Hypothalamus (tissue), 51 donors: ENCODE measurements at places on chromosomes 2 and 18.

DNA sequence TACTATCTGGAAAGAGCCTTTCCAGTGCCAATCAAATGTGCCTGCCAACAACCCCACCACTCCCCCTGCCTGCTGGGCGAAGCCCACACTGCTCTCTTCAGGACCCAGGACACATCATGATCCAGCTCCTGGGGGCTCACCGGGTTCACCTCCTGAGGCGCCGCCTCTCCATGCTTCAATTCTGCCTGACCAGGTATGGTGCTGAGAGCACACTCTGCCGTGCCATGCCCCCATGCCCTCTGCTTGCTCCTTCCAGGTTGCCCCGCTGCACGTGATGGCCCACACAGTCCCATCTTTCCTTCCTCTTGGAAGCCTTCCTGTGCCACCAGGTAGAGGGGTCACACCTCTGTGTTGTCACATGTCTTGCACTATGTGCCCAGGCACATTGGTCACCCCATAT lies 47.5 kb downstream of the ASB18 start:
- DNase-seq, result no peak

GRCh38 chr2:95225658-95226057 lies 18.3 kb downstream of the ZNF892 start:
- DNase-seq, result no peak

GRCh38 chr18:45671321-45671720 lies 52.7 kb upstream of the SLC14A1 start:
- DNase-seq, result no peak

DNA sequence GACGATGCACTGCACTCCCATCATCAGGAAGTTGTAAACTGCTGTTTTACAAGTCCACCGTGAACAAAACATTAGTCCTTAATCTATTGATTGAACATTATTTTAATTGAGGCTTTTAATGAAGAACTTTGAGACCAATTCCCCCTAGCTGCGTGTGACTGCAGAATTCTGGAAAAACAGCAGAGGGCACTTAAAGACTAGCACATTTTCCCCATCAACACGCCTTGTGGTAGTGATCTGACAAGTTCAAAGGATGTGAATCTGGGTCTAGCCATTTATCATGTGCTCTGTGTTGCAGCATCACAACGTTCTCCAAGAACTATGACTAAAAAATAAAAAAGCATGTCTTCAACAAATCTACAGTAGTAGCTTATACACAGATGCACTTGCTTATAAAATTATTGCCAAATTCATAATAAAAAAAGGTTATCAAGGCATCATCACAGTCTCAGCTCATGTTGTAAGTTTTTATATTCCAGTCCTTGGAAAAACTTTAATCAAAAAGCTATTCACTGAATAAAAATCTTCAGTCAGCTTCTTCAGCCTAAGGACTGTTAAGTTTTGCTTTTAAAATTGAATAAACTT lies 35.8 kb downstream of the SKOR2 start:
- peak; percentile 23 for DNase-seq

- DNase-seq, result no peak
Observed at GRCh38 chr2:22887845-22888244, 497.1 kb upstream of the KLHL29 start.

- DNase-seq, result no peak
Observed at GRCh38 chr18:48749768-48750167, 201.0 kb downstream of the SMAD7 start.

GRCh38 chr2:12538138-12538694 lies 178.5 kb upstream of the TRIB2 start:
- no peak for DNase-seq

GRCh38 chr2:218093879-218094278 lies 24.8 kb downstream of the RUFY4 start:
- no peak for DNase-seq

DNA sequence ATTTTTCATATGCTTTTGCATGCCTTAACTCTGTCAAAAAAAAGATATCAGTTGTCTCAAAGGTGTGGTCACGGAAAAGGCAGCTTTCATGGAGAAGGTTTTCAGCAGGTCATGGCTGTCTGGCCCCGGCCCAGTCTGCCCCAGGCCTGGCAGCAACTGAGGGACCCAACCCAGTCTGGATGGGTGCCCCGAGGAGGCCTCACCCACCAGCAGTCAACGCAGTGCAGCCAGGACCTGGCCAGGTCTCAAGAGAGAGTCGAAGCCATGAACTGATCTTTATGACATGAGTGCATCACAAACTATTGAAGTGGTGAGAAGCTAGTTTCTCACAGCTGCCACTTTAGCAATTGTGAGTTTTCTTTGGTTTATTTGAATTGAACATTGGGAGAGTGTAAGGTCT lies 7.9 kb downstream of the TUBB6 start:
- no peak for DNase-seq

DNA sequence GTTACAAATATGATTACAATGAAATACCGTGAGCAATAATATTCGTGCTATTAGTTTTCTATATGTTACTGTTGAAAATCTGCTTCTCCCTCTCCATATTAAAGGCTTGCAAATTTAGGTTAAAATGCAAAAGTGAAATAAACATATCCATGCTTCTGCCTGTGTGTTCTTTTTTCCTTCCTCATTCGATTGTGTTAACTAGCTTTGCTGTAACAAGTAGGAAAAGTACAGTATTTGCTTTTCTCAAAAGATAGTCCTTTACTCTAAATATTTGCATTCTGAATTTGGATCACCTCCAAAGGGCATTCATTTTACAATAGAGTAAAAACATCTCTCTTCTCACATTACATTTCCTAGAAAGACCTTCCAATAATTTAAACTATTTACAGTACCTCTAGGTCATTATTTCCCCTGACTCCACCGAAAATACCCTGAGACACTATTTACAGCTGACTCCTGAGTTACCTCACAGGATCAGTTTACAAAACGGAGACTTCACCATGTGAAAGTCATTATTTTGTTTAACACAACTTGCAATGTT lies 835.0 kb upstream of the FANCL start:
- DNase-seq, result no peak

DNA sequence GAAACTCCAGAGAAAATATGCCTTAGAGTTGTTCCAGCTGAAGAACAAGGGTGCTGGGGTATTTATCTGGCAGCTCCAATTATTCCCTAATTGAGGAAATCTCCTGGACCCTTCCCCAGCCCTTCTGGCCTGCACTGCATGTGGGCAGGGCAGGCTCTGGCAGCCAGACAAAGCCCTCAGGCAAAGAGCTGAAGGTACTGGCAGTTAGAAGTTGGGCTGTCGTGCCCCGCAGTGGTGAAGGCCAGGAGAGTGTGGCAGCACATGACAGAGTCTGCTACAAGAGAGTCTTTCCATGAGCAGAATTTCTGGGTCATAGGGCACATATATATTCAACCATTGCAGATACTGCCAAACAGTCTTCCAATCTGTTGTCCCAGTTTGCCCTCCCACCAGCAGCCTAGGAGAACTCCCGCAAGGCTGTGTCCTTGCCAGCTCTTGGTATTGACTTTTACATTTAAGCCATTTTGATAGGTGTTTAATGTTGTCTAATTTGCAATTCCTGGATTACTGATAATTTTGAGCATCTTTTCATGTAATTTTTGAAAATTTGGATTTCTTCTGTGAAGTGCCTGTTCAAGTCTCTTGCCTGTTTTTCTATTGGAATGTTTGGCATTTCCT lies 26.6 kb downstream of the ONECUT2 start:
- DNase-seq, result no peak

GRCh38 chr18:68150961-68151360 lies 563.9 kb downstream of the TMX3 start:
- DNase-seq, result no peak

GRCh38 chr2:135997380-135997779 lies 12.0 kb upstream of the DARS1 start:
- peak; percentile 54 for DNase-seq

DNA sequence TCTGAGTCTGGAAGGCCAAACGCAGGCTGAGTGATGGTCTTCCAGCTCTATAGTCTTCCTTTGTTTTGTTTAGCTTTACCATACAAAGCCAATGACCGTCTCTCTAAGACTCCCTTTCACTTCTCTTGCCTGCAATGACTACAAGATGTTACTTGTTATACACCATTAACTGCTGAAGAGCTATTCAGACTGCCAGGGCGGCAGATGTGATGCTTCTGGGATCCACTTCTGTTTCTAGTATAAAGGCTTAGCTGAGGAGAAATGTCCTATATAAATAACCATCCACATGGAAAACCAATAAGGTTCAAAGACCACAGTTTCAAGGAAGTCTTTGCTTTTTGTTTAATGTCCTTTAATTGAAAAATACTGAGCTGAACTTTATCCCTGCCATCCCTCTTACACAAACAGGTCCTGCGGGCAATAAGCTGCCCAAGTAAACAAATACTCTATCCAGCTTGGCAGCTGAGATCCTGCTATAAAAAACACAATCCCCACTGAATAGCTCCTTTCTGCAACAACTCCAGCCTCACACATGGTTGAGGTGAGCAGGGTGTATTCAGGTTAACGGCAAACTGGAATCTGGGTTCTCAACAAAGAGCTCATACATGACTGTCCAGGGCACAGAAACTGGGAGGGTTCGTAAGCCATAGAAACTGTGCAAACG lies 124.6 kb downstream of the VIT start:
- DNase-seq, result no peak

DNA sequence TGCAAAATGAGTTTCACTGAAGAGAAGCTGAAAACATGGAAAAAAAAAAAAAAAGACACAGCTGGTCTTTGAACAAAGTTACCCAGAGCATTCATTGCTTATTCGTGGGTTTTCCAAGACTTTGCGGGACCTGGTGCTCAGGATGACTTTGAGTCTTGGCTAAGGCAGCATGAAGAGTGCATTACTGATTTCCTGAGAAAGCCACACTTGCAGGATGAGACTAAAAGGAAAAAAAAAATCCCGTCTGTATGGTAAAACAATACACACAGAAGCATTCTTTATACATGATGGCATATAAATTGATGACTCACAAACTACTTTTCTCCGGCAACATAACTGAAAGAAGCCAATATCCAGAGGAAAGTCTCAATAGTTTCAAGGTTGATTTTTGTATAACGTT lies 195.4 kb downstream of the SPP2 start:
- DNase-seq, result no peak

- DNase-seq, result peak; percentile 35
Observed at GRCh38 chr2:103789381-103790095, 1027.7 kb downstream of the TMEM182 start.

- no peak for DNase-seq
Observed at GRCh38 chr2:65057391-65058052, 1.3 kb downstream of the CEP68 start.

DNA sequence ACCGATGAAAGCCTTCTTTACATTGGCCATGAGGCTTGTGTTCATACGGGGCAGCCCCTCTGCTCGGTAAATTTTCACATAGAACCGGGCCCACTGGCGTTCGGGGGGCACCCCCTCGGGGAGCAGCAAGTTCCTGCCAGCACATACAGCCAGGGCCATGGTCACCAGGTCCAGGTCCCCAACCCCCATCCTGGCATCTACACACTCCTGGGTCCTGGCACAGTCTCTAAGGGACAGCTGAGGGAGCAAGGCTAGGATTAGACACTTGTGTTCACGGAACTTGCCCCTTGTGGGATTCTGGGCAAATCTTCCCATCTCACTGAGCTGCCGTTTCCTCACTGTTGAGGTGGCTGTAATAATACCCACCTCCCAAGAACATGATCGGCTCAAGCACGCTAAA lies 5.6 kb upstream of the OTOF start:
- DNase-seq, result no peak

DNA sequence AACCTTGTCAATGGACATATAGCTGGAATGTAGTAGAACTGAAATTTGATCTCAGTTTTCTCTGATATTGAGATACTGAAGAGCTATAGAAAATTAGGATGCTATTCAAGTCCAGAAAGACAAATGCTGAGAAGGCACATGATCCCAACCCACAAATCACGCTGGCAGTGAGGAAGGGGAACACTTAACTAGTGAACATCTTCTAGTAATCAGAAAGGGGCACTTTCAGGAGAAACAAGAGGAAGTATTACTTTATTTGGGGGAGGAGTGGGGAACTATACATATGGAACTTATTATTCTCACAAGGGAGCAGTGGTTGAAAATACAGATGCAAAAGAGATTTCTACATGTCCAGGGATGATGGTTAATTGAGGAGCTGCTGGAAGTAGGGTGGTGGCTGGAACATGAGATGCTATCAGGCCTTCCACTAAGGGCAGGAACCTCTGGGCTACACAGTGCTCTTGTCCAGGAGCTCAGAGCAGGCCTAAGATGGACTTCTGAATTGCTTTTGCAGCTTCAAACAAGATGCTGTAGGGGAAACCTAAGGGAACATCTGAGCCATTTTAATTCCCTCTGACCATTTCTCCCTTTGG lies 79.3 kb downstream of the TGFA start:
- no peak for DNase-seq

GRCh38 chr2:196165016-196165415 lies 6.4 kb downstream of the STK17B start:
- no peak for DNase-seq

DNA sequence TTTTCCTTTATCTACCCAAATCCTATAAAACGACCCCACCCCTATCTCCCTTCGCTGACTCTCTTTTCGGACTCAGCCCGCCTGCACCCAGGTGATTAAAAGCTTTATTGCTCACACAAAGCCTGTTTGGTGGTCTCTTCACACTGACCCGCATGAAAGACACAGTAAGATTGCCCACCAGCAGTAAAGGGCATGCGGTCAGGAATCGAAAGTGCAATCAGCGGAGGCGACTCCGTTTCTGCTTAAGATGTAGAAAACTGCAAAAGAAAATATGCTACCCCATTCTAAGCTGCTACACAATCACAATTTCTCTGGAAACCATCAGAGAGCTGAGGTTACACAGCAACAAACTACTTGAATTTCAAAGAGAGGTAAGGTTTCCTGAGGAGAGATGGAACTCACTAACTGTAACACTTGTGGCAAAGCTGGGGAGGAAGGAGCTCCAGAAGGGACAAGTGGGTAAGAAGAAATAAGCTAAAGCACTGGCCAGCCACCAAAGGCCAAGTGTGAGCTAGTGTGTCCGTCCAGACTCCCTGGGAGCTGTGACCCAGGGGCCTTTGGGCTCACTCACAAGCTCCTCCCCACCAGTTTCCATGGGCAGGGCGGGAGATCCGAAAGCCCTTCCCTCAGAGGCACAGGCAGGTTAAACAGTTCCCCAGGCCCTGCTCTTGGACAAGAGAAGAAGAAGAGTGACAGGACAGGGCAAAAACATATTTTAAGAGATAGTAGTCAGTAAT lies 72.8 kb upstream of the TGFA start:
- DNase-seq, result no peak

DNA sequence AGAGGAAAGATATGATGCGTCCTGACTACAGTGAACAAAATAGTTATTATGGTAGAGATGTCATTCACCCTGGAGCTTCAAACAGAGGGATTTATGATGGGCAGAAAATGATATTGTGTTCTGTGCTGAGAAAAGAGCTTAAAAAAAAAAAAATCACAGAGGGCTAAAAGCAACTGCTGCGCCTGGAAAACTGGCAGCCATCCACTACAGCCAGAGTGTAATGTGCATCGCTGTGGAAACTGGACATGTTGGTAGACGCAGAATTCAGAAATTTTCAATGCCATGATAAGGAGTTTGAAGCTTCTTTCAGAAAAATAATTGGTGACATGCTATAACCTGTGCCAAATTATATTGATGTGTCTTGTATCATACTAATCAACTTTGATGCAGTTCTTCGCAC lies 122.9 kb upstream of the SOX11 start:
- DNase-seq, result no peak
